Central memory CD8-positive, alpha-beta T cell (primary cell): ENCODE measurements at places on chromosomes 6 and 20.

- DNase-seq: no peak
These were observed 4.1 kb upstream of the ENPP5 start for GRCh38 chr6:46174904-46175303.

DNA sequence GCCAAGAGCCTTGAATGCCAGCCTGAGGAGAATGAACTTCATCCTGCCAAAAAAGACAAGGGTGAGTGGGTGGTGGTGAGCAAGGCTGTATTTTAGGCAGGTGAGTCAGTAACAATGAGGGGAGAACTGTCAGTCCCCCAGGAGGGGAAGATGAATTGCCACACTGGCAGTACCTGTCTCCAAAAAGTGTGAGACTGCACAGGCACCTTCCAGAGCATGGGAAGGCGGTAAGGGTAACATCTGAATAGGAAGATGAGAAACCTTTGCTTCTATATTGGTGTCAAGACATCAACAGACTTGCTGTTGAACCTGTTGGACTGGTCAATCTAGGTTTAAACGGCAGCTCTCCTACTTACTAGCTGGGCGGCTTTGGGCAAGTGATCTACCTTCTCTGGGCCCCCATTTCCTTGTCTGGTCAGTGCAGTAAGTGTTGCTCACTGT is 30.9 kb downstream of the STK35 start:
- DNase-seq: no peak

- DNase-seq: no peak
These were observed 103.6 kb upstream of the SGK1 start for GRCh38 chr6:134421501-134421900.

- DNase-seq: no peak
These were observed 19.9 kb upstream of the NRN1 start for GRCh38 chr6:6026513-6027205.

GRCh38 chr6:44869321-44869897 is 458.7 kb upstream of the RUNX2 start:
- no peak for DNase-seq

GRCh38 chr6:95856876-95857364 is 158.9 kb upstream of the FUT9 start:
- no peak for DNase-seq

DNA sequence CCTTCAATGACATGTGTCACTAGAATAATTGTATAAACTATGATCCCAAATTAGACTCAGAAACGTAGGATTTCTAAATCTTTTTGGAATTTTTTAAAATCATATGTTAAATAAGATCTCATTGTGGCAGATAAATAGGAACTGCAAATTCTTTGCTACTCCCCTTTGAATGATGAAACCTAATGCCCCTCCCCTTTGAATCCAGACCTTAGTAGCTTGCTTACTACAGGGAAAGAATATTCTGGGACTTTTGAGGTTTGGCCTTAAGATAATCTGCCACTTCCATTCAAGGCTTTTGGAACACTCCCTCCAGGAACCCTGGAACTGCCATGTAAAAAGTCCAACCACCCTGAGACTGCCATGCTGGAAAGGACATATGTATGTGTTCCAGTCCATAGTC is 7.1 kb downstream of the TDP2 start:
- DNase-seq: no peak

GRCh38 chr6:46032110-46032998 is 16.7 kb upstream of the CLIC5 start:
- no peak for DNase-seq

DNA sequence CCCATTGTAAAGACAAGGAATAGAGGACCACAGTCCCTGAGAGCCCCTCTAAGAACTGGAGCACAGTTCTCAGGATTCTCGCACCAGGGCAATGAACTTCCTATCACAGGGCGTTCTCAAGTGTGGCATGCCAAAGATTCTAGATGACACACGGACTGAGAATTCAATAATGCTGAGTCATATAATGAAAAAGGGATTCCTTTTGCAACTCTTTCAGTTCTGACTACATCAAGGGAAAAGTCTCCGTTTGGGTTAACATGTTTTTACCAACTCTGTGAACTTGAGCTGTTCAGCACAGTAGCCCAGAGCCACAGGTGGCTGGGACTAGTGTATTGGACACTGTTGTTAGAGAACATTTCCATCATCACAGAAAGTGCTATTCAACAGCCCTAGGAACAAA is 3.4 kb downstream of the MED20 start:
- no peak for DNase-seq

DNA sequence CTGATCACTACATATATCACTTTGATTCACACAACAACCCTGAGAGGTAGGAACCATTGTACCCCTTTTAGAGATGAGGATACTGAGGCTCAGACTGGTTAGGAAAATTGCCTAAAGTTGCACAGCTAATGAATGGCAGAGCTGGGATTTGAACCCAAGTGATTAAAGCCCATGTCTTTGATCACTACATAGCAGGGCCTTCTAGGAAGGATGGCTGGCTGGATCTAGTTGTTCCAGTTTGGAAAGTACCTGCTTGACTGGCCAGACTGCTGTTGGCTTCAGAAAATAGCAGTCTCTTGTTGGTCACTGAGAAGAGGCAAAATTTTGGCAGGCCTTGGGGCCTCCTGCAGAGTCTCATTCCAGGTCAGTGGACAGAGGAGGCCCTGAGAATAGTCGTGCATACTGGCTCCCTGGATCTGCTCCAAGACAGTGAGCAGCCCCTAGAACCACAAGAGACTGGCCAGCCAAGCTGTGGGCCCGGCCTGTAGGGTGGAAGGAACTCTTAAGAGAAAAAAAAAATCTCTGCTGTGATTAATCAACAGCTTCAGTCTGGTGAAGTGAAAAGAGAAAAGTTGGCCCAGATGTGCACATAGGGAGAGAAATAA is 17.5 kb downstream of the PPARD start:
- DNase-seq: no peak

DNA sequence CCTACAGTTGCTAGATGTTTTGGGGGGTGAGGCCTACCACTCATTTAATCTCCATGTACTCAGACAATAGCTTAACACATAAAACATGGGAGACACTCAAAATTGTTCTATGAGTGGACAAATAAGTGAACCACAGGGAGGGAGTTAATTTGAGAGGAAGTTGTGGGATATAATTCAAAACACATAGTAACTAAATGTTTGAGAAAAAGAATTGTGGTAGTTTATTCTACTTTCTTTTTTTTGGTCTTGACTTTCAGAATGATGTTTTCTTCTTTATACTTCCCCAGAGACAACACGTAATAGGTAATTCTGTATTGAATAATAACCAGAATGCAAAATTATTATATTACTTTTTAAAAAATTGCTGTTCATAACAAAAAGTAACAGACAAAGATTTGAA is 453.8 kb downstream of the RFPL4B start:
- no peak for DNase-seq

GRCh38 chr6:113412589-113413357 is 444.4 kb upstream of the MARCKS start:
- DNase-seq: no peak

DNA sequence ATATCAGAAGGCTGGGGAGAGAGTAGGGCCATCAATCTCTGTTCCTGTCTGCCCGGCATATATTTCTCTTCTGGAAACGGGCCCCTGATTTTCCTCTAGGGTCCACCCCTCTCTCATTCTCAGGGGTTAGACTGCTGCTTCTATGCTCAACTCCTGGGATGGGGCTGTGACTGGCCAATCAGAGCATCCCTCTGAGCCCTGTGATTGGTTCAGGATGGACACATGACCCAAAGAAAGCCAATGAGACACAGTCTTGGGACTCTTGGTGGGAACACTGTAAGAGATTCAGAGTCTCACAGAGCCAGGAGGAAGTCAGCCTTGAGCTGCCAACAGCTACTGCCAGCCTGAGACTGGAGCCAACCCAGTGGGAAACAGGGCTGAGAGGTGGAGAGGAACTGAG is 31.0 kb upstream of the KCNB1 start:
- DNase-seq: no peak
